ENCODE measurements at places on chromosomes 6 and 20.

GRCh38 chr6:125220712-125221111, 67.1 kb downstream of the TPD52L1 start:
- DNase-seq: no peak

DNA sequence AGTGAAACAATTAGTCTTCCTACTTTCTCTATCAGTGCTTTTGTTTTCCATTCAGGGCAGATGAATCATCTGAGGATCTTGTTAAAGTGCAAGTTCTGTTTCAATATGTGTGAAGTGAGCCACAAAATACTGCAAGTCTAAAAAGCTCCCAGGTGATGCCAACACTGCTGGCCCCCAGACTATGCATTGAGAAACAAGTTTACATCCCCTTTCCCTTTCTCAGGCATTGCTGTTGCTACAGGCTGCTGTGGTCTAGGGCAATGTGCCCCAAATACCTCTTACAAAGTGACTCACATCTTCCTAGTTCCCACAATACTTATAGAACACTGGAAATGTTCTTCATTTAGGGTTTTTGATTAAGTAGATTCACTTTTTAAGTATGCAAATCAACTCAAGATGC, 31.8 kb downstream of the ABRACL start:
- no peak for DNase-seq

DNA sequence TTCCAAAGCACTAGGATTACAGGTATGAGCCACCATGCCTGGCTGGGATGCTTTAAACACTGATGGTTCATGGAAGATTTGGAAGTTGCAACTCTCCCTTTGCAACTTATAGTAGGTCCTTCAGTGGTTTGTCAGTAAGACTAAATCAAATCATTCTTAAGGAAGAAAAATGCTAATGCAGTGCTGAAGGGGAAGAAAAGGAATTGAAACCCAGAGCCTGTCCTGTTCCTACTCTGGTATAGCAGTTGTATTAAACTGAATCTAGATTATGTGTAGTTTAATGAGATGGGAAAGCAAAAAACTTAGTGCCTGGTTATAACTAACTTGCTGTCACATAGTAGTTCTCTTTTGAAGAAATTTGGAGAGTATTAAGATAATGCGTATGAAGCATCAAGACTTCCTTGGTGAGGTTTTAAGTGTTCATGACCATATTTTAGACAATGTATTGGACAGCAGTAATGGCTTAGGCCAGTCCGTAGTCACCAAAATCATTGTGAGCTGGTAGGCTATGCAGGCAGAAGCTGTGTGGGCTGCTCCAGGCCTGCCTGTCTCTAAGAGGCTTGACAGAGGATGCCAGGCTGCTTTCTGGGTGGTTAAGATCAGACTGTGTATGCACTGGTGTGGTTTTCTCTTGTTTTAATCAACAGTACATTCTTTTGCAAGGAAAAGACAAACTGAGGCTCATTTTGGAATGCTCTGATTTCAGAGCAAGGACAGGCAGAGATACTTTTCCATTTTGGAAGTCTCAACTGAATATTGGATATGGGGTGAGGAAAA, 14.0 kb downstream of the PAQR8 start:
- no peak for DNase-seq

- DNase-seq: no peak
Observed at GRCh38 chr6:155778336-155778735, 322.7 kb upstream of the NOX3 start.

DNA sequence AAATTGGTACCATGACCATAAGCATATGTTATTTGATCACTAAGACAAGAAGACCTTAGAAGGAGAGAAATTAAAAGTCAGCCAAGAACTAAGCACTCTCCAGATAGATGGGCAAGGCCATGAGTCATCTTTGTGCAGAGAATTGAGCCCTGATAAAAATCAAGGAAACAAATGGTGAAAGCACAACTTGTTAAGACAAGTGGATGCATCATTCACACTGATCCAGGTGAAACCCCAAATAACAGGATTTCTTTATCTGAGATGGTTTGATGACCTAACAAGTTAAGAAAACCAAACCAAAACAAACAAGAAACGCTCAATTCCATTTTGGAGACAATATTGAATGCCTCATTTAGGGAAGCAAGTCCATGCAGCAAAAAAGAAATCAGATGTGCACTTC, 121.6 kb downstream of the ADAT2 start:
- DNase-seq: no peak

DNA sequence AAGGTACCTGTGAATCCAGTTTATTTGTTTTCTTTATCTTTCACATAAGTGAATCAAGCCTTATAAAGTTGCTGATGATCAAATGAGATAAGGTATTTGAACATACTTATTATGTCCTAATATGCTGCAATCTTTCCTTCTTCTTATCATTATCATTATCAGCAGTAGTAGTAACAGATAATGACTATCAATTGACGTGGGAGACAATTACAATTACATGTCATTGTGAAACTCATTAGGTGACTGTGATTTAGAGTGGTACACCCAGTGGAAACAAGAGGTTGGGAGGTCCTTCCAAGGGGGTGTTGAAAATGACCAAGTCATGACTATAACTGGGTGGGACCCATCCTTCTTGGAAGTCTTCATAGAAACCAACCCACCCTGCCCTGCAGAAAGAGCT, 2.8 kb downstream of the CLIC5 start:
- DNase-seq: no peak

- DNase-seq: no peak
Observed at GRCh38 chr6:125749865-125750691, 646 bp downstream of the HEY2 start.

GRCh38 chr6:106974336-106974998, at the start of gene CD24:
Gene CD24 (minus strand): TSS chr6:106974729. CDS start chr6:106974646, 83 bp downstream.
- no peak for DNase-seq

GRCh38 chr6:72941751-72942150, 283.5 kb downstream of the KHDC1L start:
- DNase-seq: no peak

DNA sequence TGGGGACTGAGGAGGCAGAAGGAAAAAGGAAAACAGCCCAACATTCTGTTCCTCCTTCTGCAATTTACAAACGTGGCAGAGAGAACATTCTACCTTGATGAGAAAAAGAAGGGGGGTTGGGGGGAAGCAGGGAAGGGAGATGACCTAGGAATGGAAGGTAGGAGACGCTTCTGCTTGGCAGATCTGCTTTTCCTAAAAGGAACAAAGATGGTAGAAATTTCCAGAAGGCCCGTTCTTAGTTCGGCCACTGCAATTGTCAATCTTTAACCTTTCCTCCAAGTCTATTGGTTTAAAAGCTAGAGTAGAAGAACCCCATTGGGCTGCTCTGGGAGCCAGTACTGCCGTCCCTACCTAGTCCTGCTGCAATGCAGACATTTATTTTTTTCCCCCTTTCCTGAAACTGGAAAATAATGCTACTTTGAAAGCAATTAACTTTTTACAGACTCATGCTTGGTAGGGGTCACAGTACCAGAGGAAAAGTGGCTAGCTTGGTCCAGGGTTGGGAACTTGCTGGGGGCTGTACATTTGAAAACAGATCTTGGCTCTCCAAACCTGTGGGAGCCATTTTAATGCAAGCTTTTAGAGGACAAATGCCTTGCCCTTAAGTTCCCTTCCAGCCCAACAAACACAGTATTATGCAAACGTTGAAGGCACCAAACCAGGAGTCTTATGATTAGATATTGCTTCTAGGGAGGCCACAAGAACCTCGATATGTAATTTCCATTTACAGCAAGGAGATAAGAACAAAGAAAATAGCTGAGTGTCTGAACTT, 2.6 kb downstream of the ZMYND8 start:
- DNase-seq: no peak

GRCh38 chr6:119112812-119113530, 34.5 kb upstream of the FAM184A start:
- no peak for DNase-seq

DNA sequence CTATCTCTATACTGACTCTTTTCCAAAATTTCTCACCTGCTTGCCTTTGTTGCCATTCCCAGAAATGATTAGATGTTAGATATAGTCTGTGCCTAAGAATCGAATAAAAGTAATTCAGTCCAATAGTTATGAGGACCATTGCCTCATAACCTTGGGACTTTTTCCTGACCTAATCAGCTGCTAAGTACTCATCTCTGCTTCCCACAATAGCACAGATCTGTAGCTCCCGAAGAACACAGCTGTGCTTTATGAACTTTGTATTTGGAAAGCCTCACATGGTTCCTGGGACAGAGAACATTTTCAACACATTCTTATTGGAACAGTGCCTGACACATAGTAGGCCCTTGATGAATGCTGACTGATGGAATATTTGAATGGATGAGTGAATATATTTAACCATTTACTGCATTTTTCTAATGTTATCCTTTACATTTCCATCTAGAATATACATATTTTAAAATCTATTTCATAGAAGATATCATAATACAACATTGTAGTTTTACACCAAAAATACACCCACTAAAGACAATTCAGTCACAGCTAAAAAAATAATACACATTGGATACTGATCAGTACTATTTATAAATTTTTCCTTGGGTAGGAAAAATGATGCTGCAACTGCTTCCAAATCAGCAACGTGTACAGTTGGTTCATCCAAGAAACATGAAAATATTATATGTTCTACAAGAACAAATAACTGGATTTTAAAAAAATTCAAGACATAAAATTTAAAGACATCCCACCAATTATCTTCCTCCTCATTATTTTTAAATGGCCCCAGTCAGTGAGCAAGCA, 53.9 kb downstream of the HS3ST5 start:
- no peak for DNase-seq

DNA sequence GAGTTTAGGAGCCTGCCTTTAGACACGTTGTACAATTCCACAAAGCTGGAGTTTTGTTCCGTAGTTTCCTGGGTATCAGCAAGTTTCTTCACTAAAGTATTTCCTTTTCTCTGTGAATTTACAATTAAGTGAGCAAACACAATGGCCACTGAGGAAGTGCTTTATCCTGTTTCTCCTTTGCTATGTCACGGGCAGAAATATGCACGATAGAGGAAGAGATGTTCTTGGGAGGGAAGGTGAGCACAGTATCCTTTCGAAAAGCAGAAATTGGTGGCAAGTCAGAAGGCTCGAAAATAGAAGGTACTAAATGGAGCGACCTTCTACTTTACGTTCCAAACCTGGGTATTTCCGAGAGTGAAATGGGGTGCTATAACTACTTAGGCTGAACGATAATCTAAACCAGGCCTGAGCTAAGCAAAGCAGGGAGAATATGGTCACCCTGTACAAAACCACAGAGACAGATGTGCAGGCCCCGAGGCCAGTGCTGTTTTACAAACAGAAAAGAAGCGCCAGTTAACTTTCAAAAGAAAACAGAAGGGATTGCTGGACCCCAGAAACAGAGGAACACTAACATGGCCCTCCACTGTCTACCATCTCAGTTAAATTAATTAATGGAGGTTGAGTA, 259.6 kb downstream of the TBC1D7 start:
- DNase-seq: no peak

Measured in renal cortex interstitium (tissue), 15 donors.